Stimulated activated CD8-positive, alpha-beta memory T cell treated with anti-CD3 and anti-CD28 coated beads, Interleukin-4, amount 100 ng/mL, for 24 hours (primary cell): ENCODE measurements at places on chromosomes 2 and 18.

DNA sequence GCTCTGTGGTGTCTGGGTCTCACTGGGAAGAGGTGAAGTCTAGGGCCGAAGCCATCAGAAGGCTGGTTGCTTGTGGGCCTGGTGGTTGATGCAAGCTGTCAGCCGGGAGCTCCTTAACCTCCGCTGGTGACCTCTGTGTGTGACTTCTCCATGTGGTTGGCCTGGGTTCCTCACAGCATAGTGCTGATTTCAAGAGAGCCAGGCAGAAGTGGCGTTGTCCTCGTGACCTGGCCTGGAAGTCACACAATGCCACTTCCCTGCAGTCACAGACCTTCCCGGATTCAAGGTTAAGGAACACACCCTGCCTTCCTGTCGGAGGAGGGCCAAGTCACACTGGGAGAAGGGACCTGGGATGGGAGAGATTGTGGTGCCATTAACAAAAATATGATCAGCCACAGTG lies 303.7 kb upstream of the HS6ST1 start:
- no peak for DNase-seq

GRCh38 chr2:64695721-64696261 lies 42.1 kb upstream of the SERTAD2 start:
- no peak for DNase-seq

- DNase-seq: no peak
Measured at GRCh38 chr2:120288016-120288373, 35.3 kb downstream of the RALB start.

GRCh38 chr2:74896232-74896631 lies 62.2 kb upstream of the POLE4 start:
- no peak for DNase-seq

DNA sequence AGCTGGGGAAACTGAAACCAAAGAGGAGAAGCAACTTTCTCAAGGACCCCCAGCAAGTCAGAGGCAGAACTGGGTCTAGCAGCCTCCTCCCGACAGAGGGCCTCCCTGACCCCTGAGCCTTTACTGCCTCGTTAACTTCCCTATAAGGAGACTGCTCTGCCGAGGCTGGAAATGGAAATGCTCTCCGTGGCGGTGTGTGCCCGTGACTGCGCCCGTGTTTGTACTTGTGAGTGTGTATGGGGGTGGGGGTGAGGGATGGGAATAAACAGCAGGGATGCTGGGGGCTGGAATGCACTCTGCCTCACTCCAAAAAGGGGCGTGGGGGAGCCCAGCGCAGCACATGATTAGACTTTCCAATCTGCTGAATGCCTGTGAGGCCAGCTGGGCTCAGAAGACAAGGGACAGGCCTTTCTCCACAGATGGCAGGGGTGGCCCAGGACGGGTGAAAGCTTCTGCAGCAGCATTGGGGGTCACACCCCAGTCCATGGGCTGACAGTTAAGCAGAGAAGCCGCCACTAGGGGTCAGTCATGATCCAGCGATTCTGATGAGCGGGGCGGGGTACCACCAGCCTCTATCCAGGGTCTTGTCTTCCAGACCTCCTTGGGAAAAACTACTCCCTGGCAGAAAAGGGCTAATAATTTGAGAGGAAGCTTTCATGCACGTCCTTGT lies 26.8 kb downstream of the MPHOSPH10 start:
- DNase-seq: peak; percentile 53

GRCh38 chr18:39571511-39571910 lies 2005.9 kb upstream of the CELF4 start:
- no peak for DNase-seq

DNA sequence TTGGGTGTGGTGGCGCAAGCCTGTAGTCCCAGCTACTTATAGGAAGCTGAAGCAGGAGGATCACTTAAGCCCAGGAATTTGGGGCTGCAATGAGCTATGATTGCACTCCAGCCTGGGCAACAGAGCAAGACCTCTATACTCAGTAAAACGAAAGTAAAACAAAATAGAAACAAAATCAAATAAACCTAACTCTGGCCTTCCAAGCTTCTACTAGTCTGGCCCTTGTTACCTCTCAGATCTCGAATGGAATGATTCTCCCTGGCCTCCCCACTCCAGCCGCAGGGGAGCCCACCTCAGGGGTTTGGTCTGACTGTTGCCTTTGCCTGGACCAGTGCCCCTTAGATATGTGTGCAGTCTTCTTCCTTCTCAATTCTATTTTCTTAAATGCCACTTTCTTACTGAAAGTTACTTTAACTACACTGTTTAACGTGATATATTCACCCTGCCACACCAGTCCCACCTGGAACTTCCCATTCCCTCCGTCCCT lies 160.0 kb upstream of the GCFC2 start:
- no peak for DNase-seq

GRCh38 chr2:164688896-164689419 lies 67.7 kb upstream of the GRB14 start:
- no peak for DNase-seq

DNA sequence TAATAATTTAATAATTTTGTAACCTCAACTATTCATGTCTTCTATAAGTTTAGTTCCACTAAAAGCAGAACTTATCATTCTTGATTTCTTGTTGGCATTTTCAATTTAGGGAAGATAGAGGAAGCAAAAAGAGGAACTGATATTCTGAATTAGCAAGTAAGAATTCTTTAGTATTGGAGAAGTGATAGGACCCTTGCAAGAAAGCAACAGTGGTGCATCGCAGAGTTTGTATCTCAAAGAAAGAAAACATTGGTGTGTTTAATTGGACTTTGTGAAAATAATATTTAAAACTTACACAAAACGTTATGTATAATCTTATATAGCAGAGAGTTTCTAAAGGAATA lies 36.5 kb upstream of the TNFRSF11A start:
- no peak for DNase-seq

DNA sequence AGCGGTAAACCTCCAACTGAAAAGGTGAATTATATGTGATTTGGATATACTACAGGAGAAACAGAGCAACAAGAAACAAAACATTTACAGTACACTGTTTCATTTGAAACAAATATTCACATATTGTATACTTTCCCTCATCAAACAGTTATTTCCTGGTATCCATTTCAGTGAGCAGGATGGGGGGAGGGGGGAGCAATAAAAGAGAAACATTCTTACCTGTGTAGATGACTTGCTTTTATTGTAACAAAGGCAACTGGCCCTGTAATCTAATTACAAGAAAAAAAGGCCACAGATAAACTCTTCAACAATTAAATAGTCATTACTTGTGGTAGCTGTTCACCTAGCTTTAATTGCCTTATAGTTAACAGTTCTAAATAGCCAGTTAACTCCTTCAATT lies 3.9 kb upstream of the PPP1CB start:
- no peak for DNase-seq

GRCh38 chr2:110853516-110853915 lies 121.1 kb downstream of the ACOXL start:
- DNase-seq: peak; percentile 52

DNA sequence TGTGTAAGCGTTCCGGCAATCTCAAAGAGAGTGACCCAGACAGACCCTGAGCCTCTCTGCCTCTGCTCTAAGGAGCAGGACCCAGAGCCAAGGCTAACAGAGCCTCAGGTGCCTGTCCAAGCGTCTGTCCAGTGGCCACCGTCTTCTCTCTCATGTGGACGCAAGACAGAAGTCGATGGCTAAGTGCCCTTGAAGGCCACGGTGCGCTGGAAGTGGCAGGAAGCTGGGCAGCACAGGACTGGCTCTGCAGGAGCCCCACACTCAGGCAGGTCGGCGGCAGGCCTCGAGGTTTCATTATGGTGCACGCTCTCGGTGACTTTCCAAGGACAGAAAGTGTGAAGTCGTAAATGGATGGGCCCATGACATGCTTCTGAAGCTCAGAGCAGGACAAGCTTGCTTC lies 49.1 kb downstream of the HDAC4 start:
- no peak for DNase-seq

DNA sequence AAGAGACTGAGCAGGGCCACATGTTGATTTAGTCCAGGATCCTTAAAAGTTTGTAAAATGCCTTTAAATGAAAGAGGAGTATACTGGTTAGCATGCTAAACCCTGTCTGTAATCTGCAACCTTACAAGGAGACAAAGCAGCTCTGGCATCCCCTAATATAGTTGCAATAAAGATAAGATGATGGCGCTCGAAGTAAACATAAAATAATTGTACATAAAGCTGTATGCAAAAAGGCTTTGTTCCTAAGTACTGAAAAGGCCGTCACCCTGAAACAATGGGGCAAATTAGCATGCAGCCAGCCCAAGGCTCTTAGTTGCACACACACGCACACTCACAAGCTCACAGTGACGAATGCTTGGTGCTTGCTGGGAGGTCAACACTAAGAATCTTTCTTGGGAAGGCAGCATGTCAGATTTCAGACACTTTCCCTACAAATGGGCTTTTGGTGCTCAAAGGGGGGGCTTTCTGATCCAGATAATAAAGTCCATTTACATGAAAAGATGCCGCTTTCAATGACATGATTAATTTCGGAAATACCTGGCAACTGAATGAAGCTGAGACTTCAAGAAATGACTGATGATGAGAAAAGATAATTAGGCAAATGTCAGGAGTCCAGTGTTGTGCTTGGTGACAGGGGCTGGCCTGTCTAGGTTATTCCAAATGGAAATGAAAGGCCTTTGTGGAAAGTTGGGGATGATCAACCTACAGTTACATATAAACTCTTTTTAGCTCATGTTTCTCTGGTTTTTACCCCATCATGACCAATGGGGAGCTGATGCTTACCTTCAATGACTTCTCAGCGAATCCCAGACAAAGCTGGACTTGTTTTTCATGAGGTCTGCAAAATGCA lies 370.3 kb downstream of the MEIS1 start:
- no peak for DNase-seq

- no peak for DNase-seq
Measured at GRCh38 chr18:8045884-8046281, 478.8 kb downstream of the PTPRM start.

DNA sequence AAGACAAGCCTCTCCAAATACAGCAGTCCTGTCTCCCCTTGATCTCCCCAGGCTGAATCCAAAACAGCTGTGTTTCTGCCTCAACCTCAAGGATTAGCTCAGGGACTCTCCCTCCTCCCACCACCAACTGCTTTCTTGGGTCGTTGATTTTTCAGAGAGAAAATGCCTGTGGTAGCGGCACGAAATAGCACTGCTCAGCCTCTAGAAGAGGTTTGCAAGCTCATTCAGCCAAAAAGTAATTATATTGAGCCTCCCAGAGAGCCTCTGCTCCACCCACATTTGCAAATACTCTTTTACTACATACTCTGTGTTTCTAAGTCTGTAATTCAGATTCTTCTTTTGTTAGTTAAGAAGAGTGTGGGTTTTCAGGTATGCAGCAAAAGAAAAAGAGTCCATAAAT lies 396.4 kb upstream of the TNP1 start:
- DNase-seq: no peak

DNA sequence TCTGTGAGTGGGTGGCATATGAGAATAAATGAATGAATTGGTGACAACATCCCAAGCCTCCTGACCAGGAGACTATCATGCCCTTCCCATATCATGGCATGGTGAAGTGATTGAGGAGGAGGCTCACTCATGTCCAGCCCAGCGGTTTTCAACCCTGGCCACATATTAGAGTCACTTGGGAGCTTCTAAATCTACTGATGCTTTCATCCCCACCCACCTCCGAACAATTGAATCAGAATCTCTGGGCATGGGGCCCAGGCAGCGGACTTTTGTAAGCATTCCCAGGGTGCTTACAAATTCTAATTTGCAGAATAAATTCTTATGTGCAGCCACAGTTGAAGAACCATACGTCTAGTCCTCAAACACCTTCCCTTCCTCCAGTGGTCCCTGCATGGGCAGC lies 81.7 kb upstream of the SEC11C start:
- no peak for DNase-seq

- no peak for DNase-seq
Measured at GRCh38 chr2:151518802-151519201, 109.1 kb downstream of the RIF1 start.

DNA sequence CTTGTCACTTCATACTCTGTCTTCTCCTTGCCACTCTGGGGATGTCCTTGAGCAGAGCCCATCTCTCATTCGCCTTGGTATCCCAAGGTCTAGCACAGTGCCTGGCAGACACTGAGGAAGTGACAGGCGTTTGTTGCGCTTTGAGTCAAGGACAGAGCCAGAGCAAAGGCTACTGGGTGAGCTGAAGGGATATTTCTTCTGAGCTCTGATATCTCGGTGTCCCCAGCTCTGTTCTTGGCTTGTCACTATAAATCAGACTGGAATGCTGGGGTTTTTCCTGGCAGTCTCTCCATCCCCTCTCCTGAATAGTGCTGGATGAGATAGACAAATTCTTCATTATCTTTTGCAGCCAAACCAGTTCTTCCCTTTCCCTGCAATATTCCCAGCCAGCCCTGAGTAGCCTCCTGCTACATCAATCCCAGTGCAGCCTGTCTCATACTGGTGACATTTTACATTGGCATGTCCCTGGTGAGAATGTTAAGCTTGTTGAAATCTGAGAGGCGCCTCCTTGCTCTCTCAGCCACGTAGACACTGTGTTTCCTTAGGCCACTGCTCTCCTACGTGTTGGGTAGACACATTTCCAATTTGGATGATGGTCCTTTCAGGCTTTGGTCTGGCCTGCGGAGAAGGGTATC lies 61.7 kb downstream of the CTIF start:
- DNase-seq: no peak

DNA sequence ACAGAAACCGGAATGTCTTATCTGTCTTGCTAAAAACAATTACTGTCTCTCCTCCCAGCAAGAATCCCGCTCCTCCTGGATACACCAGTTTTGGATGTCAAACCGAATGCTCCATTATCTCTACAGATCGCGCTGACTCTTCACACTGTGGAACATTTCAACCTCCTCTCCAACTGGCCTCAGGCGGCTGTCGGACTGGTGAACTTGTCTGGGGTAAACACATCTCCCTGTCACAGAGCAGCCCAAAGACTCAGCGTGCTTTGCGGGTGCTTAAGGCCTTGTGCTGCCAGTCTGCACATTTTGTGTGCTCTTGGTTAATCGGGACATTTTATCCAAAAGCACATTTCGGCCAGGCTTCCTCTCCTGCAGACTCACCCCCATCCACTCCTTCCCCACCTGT lies 173.1 kb downstream of the ICOS start:
- no peak for DNase-seq

DNA sequence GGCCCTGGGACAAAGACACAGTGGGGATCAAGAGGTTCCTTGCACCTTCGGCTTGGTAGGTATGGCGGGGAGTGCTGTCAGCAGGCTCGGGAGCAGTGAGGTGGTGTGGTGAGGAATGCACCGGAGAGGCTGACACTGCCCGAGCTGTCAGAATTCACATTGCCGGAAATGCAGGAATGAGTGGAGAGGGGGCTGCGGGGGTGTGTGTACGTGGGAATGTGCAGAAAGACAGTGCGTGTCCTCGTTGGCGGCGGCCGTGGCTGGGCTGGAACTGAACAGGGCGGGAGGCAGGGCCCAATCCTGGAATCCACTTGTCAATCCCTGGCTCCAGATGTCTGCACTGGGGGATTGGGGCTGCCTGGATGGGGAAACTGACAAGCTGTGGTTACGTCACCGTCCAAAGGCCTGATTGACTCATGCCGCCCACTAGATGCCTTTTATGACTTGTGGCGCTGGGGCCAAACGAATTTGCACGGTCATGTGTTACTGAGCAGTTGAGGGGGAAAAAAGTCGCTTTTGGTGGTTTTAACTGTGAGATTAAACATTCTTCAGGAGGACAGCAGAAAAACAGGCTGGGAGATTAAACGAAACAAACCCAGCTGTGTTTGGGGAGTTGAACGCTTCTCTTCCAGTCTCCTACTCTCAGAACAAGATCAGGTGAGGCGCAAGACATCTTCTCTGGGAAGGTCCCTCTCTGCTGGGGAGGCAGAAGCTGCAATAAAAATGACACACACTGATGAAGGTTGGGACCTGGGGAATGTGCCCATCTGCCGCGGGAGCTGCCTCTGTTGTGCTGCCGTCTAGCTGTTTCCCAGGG lies 189.4 kb upstream of the GLI2 start:
- DNase-seq: no peak

GRCh38 chr18:62942578-62942977 lies 227.2 kb downstream of the PHLPP1 start:
- DNase-seq: no peak

- DNase-seq: no peak
Measured at GRCh38 chr2:189514104-189514503, 66.5 kb downstream of the SLC40A1 start.
